ENCODE measurements at places on chromosomes 7 and 10. TPM values are rescaled to one million over a fixed set of nuclear protein-coding genes. Genes with fewer than 3 reads are reported as not detected.

TAS2R41 gene
- total RNA-seq: 0.31 TPM

IFIT2 gene
- total RNA-seq: 9.5 TPM

LRRC27 gene
- 10.2 TPM for total RNA-seq

SLC4A2 gene
- total RNA-seq: 52.6 TPM

NPC1L1 gene
- total RNA-seq: not detected

ZNF92 gene
- 10.8 TPM for total RNA-seq

ZDHHC6 gene
- total RNA-seq: 29.6 TPM

CDNF gene
- 4.8 TPM for total RNA-seq

Data from tongue (tissue), 3 donors.